Stimulated activated naive CD4-positive, alpha-beta T cell treated with Interleukin-2 at 50 U/mL for 16 hours (primary cell): ENCODE measurements at places on chromosomes 6 and 20.
A peak's percentile ranks its signal among the peaks of the same experiment; 100 is the strongest.

DNA sequence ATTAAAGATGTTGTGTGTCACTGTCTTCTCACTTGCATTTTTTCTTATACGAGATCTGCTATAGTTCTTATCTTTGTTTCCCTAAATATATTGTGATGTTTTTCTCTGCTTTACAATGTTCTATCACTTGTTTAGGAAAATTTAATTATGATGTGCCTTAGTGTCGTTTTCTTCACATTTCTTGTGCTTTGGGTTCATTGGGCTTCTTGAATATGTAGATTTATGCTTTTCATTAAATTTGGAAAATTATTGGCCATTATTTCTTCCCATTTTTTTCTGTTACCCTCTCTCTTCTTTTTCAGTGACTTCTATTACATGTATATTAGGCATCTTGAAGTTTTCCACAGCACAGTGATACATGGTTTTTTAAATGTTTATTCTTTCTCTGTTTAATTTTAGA, 33.4 kb downstream of the CITED2 start:
- DNase-seq, result no peak

DNA sequence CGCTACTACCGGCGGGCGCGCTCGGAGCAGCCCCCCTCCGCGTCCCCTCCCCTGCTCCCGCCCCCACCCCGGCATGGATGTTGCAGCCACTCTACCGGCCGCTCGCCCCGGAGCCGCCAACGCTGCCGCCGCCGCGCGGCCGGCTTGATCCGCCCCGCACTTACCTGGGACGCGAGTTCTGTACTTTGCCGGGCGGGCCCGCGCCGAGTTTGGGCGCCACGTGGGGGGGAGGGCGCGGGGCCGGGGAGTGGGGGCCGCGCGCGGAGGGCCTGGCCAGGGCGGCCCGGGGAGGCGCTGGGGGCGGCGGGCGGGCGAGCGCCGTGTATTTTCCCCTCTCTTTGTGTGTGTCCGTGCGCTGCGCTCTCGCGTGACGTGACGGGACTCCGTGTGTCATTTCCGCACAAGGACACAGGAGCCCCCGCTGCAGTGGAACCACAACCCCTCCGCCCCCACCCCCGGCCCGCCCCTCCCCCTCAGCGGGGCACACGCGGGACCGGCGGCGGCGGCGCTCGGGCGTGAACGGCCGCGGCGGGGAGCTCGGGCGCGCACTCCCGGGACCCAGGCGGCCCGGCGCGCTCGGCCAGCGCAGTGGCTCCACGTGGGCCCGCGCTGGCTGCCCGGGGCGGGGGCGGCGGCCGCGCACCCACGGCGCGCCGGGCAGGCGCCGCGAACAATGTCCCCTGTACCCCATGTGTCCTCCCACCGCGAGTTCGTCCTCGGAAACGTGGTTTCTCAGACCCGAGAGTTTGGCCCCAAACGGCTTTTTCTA, at the start of gene BEND3:
TSS of gene BEND3 (minus strand) at position 590 of the 769 bp plus-strand sequence. CDS start 16,230 bp downstream, outside the sequence.
- DNase-seq, result peak; percentile 49

- no peak for DNase-seq
Measured at GRCh38 chr6:49744259-49744658, at the start of gene CRISP3. TSS of gene CRISP3 (minus strand) at chr6:49744388. CDS start at chr6:49744367, 21 bp downstream.

DNA sequence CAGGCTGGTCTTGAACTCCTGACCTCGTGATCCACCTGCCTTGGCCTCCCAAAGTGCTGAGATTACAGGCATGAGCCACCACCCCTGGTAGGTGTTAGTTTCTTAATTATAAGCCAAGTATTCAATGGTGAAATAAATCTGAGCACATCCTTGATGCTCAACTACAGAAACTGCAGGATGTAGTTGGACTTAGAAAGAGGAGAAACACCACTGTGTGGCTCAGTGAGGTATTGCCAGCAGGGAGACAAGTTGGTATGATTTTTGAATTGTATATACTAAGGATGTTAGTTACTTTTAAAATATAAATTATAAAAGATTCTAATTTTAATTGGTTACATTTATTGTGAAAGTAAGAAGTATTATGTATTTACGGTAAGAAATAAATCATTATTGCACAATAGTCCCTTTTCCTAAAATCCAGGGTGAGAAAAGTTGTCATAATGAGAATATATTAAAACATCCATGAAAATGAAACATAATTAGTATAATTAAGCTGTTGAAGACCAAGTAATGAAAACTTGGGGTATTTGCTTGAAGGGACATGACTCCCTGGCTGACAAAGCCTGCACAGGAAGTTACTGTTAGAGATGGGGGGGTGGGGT, 17.6 kb downstream of the SLC18B1 start:
- no peak for DNase-seq

DNA sequence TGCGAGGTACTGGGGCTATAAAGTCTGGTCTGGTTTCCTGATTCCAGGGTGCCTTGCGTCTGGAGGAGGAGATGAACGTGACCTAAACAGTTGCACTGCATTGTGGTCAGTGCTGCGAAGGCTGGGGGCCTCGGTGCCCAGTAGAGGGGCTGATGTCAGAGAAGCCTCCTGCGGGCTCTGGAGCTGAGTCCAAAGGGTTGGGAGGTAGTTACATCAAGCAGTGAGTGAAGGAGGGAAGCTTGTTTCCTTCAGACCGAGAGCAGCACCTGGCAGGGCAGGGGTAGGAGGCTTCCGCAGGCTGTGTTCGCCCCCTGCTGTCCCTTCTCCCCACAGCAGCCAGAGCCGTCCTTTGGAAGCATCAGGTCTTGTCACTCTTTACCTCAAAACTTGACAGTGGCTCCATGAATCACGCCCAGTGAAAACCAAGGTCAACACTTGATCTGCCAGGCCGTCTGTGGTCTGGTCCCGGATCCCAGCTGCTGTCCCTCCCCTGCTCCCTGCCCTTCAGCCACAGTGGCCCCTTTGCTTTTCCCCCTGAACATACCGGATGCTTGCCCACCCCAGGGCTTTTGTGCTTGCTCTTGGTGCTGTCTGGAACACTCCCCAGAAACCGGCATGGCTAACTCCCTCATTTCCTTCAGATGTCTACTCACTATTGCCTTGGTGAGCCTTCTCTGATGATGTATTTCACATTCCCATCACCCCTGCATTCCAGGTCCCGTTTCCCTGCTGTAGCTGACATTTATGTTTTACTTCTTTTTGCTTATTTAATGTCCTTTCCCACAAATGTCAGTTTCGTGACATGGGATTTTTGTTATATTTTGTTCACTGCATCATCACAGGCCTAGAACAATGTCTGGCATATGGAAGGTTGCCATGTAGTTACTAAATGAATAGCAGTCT, 7.0 kb downstream of the DYNLRB1 start:
- peak; percentile 31 for DNase-seq
